ENCODE measurements at places on chromosomes 7 and 10. TPM values are rescaled to one million over a fixed set of nuclear protein-coding genes. Genes with fewer than 3 reads are reported as not detected.

Gene DENND11
- total RNA-seq, result 5.6 TPM

Gene ITPRID1
- not detected for total RNA-seq

Gene PON1
- total RNA-seq, result not detected

Gene GRK5
- total RNA-seq, result 16.0 TPM

Gene HOXA9
- 17.1 TPM for total RNA-seq

Gene OR2A1
- under 0.01 TPM for total RNA-seq

Gene GPR158
- total RNA-seq, result 0.97 TPM

DNA sequence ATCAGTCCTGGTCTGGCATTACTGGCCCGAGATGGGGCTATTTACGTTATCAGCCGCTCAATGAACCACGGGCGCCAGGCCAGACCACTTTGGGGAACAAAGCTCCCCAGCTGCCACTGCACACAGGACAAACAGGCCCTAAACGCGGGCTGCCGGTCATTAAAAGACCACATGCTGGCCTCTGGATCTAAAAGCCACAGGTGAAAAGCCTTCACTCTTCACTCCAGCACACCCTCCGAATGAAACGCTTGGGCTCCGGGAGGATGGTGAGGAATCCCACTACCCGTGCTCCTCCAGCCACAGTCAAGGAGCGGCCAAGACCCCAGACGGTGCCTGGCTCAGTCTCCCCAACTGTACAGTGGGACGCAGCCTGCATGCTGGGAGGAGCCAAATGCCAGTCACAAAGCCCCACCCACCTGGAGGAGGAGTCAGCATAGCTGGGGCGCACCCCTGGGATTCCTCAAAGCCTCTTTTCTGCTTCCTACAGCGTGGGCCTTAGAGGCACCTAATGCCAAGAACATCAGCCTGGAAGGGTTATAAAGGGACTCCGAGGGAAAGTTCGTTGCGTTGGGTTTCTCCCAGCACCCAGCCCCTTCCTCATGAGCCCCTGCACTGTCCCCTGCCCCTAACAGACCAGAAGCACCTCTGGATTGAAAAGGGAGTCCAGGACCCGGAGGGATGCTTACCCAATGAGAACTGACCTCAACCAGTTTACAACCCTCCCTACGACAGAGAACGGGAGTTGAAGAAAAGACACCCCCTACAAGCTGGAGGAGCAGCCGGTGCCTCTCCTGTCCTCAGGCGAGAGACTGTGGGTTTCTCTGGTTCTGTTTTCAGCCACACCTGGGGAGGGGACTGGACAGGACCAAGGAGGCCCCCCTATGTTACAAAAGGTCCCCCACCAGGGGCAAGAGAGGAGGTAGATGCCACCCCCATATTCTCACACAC, 4.7 kb downstream of the PDGFA start:
- no peak for DNase-seq

GRCh38 chr7:157058701-157059100, 48.2 kb upstream of the MNX1 start:
- no peak for DNase-seq

DNA sequence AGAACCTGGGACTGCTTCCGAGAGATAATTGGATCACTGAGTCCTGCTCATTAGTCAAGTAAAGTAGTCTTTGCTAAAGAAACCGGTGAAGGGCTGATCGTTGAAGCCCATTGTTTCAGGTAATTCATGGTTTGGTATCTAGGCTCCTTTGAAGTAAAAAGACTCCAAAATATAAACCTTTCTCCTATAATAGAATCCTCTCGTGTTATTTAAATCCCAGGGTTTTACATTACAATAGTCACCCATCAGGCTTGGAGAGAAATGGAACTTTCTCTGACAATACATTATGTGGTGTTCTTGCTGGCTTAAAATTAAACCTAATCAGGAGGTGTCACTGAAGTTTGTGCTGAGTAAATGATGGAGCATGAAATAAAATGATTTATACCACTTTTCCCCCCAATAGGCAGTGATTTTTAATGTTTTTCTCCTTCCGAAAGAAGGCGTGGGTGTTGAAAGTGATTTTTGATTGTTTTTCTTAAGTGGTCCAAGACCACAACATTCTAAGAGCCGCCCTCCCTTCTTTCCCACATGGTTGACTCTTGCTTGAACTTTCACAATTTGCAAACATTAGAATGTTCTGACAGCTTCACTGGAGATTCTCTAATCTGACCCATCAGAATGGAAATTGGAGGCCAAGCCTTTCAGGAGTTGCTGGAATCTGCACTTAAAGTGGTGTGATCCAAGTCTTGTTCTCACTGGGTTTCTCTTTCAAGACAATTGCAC, 44.2 kb downstream of the LRMDA start:
- DNase-seq, result peak; percentile 56

DNA sequence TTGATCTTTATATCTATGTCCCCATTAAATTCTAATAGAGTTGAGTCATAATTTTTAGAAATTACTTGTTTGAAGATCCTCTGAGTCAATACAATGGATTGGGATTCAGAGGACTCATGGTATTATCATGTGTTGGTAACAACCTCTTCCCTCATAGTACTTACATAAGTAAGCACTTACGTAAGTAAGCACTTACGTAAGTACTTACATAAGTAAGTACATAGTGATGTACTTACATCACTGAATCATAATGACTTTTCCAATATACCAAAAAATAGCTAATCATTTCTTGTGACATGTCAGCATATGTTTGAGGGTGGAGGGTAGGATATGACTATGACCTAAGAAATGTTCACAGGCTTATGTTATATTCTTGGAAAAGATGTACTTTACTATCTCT, 740.5 kb downstream of the SORCS1 start:
- peak; percentile 77 for DNase-seq

DNA sequence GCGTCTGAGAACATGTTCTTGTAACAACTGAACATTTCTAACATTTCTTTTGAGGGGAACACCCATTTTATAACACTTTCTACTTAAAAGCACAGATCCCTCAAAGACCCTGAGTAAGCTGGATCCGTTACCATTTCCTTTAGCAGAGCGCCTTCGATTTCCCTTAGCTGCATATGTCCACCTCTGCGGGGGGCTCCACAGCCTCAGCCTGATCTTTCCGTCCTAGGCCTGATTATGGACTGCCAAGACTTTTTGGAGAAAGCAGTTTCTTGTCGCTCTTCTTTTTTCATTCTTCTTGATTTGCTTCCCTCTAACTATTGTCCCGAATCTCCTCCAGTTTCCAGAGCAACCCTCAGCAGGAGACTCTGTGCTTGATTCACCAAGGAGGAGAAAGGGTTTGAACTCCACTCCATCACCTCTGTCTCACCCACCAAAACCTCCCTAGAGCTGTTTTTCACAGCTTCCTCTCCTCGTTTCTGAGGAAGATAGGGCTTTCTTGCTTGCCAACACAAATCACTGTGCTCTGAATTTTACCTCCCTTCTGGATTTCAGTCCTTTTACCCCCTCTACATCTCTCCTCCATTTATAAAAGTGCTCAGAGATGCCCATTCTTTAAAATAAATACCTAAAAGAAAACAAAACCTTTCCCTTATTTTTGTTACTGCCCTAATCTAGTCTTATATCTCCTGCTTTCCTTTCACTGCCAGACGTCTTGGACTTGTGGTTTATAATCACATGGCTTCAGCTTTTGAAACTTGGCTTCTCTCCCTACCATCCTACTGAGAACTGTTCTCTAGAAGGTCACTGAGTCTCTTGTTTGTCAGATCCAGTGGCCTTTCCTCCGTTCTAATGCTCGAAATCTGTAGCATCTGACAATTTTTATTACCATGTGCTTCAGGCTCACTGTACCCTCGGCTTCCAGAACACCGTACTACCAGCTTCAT, 30.5 kb upstream of the ZRANB1 start:
- DNase-seq, result peak; percentile 88

- DNase-seq, result no peak
Observed at GRCh38 chr10:132133005-132133404, 53.7 kb upstream of the DPYSL4 start.

- DNase-seq, result peak; percentile 18
Observed at GRCh38 chr7:70694971-70695794, 436.8 kb upstream of the GALNT17 start.

- DNase-seq, result peak; percentile 56
Observed at GRCh38 chr7:43735802-43736603, 6.7 kb upstream of the COA1 start.

GRCh38 chr7:114048386-114049235, 129.8 kb upstream of the PPP1R3A start:
- DNase-seq, result peak; percentile 53

GRCh38 chr7:148587076-148587475, 3.5 kb upstream of the C7orf33 start:
- no peak for DNase-seq

DNA sequence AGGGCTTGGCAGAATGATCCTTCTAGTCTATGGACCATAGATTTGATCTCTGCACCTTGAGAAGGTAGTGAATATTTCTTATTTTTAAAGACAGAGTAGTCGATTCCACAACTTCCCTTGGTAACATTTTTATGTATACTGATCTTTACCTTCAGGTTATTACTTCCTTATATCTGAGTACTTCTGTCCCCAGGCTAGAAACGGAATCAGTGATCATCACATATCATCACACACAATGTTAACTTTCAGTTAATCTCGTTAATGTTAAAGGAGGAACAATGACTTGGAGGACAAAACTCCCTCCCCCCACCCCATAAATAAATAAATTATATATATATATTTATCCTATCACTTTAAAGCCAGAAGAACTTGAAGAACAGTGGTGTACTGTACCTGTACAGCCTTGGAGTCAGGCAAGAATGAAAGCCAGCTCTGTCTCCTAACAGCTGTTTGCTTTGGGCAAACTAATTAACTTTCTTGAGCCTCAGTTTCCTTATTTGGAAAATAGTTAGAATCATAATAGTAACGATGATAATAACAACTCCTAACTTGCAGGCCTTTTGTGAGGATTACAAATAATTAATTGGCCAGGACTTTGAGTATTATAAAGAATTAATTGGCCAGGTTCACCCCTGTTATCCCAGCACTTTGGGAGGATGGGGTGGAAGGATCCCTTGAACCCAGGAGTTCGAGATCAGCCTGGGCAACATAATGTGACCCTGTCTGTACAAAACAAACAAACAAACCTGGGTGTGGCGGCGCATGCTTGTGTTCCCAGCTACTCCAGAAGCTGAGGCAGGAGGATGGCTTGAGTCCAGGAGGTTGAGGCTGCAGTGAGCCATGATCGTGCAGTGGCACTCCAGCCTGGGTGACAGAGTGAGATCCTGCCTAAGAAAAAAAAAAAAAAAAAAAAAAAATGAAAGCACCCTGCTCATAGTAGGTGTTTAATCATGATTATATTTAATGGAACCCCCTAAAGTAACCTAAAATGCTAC, 63.5 kb downstream of the SAMD9 start:
- no peak for DNase-seq

GRCh38 chr7:74717889-74718288, 55.9 kb upstream of the NCF1 start:
- DNase-seq, result no peak

GRCh38 chr10:88999625-89000024, 9.0 kb downstream of the FAS start:
- peak; percentile 41 for DNase-seq
